ENCODE measurements at places on chromosomes 12 and 14.

DNA sequence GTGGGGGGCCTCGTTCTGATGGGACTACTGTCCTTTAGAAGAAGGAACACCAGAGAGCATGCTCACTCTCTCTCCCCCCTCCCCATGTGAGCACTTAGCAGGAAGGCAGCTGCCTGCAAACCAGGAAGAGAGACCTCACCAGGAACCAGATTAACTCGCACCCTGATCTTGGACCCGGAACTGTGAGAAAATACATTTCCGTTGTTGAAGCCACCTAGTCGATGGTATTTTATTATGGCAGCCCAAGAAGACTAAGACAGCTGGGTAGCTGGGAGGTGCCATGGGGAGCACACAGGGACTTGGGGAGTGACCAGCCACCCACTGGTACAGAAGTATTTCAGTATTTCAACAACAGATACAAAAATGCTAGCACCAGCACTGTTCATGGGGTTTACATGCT lies 59.0 kb downstream of the VCPKMT start:
- no peak for DNase-seq

GRCh38 chr12:120872487-120872886 lies 31.7 kb downstream of the SPPL3 start:
- DNase-seq: no peak

DNA sequence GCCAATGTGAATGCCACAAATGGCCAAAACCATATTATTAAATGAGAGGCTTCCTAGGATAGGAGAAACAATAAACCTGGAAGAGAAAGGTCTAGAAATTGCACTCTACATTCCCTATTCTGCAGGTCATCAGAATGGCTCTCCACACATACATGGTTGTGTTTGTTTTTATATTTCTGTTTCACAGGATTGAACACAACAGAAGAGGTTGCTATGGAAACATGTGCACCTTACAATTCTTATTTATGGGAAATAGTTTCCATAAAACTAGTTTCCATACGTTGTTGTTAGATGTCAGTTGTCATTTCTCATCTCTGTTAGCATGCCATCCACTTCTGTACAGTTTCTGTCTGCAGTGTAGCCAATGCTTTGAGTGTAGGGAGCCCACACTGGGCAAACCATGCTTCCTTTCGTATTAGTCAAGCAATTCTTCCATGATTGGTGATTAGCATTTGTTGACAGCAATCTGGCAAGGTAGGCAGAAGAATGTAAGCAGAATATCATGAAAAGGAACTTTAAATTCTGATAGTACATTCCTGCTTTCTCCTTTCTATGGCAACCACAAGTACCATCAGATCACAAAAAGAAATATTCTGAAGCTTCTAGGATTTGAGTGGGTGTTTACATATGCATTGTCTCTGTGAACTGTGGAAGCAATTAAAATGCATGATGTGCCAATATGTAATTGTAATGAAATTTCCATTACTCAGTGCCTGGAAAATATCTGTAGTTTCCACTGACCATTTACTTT lies 141.6 kb upstream of the AVPR1A start:
- no peak for DNase-seq

GRCh38 chr12:53006810-53007309 lies 604 bp downstream of the EIF4B start:
- peak; percentile 76 for DNase-seq

- DNase-seq: peak; percentile 92
These were observed 12.5 kb upstream of the IRF2BPL start for GRCh38 chr14:77040741-77041653.

GRCh38 chr12:3770891-3771290 lies 18.0 kb upstream of the CRACR2A start:
- DNase-seq: peak; percentile 91

DNA sequence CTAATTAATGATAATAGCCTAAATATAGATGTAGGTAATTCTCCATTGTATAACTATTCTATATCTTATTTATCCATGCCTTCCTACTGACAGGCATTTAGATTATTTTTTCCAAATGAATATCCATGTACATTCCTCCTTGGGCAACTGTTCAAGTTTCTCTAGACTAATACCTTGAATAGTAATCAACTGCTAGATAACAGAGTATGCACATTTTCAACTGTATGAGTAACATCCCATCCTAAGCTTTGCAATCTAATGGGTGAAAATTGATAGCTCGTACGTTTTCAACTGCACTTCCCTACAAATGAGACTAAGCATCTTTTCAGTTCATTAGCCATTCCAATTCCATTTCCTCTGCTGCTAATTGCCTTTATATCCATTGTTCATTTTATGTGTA lies 37.0 kb downstream of the YAF2 start:
- peak; percentile 13 for DNase-seq

GRCh38 chr12:128969480-128970055 lies 116.3 kb downstream of the GLT1D1 start:
- peak; percentile 20 for DNase-seq

- DNase-seq: no peak
These were observed 3.1 kb upstream of the CCDC88C start for GRCh38 chr14:91420686-91421085.

Measured in choroid plexus epithelial cell (primary cell).